Lung microvascular endothelial cell (primary cell): ENCODE measurements at places on chromosomes 5 and 9.

- no peak for DNase-seq
Measured at GRCh38 chr5:139196296-139196956, 1.7 kb downstream of the SIL1 start.

DNA sequence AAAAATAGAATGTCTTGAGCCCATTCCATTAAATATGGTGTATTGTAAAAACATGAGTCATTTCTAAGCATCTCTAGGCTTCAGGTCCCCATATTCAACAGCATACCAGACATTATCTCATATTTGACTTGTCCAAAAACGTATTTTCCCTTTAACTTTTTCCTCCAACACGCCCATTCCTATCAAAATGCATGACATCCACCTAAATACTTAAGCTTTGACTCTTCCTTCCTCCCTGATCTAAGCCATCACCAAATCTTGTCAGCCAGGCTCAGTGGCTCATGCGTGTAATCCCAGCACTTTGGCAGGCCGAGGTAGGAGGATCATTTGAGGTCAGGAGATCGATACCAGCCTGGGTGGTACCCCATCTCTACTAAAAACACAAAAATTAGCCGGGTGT lies 23.9 kb downstream of the VCP start:
- DNase-seq = no peak

GRCh38 chr5:443239-444151 lies 519 bp downstream of the EXOC3 start:
- peak; percentile 25 for DNase-seq

DNA sequence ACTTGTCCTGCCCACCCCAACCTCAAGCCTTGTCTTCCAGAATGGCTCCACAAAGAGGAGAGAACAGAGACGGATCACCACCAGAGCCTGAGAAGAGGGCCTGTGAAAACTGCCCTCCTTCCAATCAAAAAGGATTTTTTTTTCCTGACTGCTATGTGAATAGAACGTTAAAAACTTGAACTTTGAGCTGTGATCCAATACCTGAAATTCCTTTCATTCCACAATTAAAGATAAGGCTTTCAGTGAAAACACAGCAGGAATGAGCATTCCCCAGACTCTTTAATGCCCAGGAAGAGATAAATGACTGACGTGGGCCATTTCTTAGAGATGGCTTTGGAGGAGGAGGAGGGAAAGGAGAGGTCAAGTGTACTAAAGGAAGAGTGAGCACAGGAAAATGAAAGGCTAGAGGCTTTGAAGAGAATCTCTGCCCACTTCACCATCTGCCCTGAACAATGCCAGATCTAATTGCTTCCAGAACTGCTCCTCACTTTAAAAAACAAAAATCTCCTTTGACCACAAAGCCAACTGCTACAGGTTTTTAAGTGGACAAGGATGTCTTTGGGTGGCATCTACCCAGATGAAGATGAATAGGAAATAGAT lies 177.9 kb upstream of the MAP3K1 start:
- peak; percentile 27 for DNase-seq

GRCh38 chr9:99385814-99386279 lies 163.8 kb downstream of the SEC61B start:
- DNase-seq = peak; percentile 54

GRCh38 chr5:64814073-64814472 lies 45.3 kb downstream of the CWC27 start:
- DNase-seq = no peak

DNA sequence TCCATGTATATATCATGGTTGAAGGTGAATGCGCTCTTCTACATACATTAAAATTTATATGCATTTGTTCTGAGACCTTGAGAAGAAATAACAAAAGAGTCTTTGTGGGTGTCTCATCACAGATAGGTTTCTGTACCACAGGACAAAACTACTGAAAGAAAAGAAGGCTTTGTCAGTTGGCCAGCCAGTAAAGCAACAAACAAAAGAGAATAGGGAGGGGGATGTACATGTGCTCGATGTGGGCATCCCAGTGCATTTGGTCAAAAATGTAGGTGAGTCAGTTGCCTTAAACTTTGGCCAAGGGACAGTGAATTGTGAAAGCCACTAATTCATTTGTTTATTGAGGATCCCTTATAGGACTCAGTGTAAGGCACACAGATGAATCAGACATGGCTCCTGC lies 13.3 kb downstream of the RBM18 start:
- DNase-seq = no peak

GRCh38 chr9:27412081-27412480 lies 112.0 kb upstream of the IFNK start:
- DNase-seq = no peak

DNA sequence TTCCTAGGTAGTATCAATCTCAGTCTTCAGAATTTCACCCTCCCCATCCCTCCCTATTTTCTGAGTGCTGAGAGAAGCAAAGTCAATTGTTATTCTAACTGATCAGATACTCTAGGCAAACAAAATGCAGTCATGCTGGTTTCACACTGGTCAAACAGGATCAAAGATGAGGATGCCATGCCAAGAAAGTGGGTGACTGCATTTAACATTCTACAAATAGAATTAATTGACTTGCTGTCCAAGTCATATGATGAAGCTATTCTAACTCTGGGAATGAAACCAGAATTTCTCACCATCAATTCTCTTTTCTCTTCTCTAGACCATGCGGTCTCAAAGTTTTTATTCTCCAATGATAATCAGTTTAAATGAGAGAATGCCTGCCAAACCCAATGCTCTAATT lies 112.5 kb downstream of the CTNND2 start:
- DNase-seq = no peak

DNA sequence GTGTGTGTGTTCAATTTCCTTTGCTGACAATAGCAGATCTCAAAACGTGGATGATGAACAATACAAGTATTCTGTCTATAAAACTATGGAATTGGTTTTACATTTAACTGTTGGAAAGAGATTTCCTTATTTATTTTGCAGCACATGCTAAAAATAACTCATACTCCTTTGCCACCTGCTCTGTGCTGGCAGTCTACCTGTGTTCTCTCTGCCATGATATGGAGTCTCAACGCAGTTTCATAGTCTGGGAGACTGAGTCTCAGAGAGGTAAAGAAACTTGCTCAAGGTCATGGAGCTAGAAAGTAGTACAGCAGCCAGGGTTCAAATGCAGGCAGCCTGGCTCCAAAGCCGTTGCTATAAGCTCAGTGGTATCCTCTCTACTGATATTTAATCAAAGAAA lies 466.0 kb upstream of the DAP start:
- DNase-seq = no peak

GRCh38 chr5:67028371-67028770 lies 168.2 kb downstream of the CD180 start:
- no peak for DNase-seq

GRCh38 chr5:149113669-149114068 lies 27.6 kb upstream of the ABLIM3 start:
- no peak for DNase-seq

DNA sequence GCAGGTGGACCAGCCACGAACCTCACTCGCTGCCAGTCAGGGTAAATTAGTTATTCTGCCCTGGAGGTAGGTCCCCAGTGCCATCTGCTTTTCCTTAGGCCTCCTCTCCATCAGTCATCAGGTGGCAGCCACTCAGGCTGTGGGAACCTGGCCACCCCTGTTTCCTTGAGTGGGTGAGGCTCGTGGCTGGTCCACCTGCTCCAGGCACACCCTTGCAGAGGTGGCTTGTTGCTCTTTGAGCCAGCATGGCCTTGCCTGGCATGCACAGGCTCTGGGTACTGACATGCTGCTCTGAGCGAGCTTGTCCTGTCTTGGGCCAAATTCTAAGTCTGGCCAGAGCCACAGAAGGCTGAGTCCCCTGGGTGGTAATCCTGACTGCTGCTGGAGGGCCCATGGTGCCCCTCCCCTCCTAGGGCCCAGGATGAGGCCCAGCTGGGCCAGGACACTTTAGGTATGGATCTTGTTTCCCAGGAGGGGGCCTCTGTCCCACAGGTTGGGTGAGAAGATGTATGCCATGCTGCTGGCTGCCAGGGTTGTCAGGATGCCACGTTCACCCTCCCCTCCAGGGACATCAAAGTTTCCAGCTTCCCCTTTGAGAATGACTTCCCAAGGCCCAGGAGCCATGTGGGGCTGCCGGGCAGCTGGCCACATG lies 17.0 kb upstream of the ZNF484 start:
- DNase-seq = no peak

GRCh38 chr9:82188817-82189216 lies 200.2 kb downstream of the SPATA31D1 start:
- DNase-seq = no peak

DNA sequence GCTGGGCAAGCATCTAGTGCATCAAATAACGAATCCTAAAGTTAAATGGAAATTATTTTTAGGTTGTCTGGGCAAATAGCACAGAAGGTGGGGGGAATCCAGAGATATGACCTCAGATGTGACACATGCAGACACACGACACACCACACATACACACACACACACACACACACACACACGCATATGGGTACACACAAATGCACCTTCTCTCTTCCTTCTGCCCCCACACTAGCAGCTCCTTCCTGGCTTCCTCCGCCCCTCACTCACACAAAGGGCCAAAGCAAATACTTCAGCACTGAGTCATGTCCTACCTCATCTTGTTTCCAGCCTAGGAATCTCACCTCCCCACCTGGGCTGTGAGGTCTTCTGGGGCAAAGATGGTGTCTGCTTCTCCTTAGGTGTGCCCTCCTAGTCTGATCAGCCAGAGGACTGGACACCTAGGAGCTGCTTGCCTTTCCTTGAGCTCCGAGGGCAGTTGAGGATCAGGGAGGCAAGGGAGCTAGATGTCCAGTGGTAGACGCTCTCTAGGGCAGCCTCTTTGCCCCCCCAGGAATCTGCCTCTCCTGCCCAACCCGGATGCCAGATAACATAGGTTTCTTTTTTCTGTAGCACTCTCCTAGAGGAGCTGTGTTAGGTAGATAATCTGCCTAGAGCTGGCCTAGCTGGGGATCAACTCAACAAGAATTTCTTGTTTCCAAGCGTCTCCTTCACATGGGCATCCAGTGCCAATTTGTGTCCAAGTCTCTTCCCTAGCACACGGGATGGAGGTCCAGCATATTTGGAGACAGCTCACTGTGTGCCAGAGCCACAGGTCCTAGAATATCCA lies 14.3 kb upstream of the JADE2 start:
- DNase-seq = no peak

GRCh38 chr5:56656846-56657726 lies 158.3 kb upstream of the MAP3K1 start:
- DNase-seq = no peak

DNA sequence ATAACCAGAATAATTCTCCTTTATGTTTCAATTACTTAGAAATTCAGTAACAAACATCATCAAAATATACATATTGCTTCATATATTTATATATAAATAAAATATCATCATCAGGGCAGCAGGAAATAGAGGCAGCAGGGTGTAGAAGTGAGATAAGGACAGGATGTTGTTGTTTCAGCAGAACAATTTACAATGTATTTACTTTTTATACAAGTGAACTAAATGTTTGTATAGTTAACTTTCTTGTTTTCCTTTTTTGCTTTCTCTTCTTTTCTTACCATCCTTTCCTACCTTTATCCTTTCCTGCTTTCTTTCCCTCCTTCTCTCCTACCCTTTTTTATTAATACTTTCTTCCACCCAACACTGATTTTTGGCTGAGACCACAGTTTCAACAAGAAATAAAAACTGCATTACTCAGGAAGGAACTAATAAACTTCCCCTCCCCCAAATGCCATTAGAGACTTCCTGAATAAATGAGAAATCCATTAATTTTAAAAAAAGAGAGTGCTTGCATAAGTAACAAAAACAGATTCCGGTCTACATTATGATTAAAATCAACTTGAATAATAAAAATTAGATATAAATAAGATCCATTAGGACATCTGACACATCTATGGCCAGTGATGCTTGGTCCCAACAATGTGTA lies 159.8 kb upstream of the ACOT12 start:
- peak; percentile 71 for DNase-seq

- DNase-seq = no peak
Measured at GRCh38 chr9:119839888-119840287, 470.7 kb upstream of the BRINP1 start.

GRCh38 chr5:111935009-111935408 lies 178.0 kb upstream of the NREP start:
- DNase-seq = no peak
